Aortic smooth muscle cell (primary cell): ENCODE measurements at places on chromosomes 5 and 9. TPM values are rescaled to one million over a fixed set of nuclear protein-coding genes. Genes with fewer than 3 reads are reported as not detected.

The FGF18 gene
- under 0.01 and 0.12 TPM in 2 replicates for total RNA-seq

The NTNG2 gene
- total RNA-seq = 1.6 and 4.2 TPM in 2 replicates

The CNTNAP3 gene
- total RNA-seq = 56.5 and 76.5 TPM in 2 replicates

The PCDHB5 gene
- total RNA-seq = 1.4 and 1.8 TPM in 2 replicates

The OR13C8 gene
- not detected in 2 replicates for total RNA-seq

The SPATA31E1 gene
- not detected in 2 replicates for total RNA-seq
